Glutamatergic neuron (in vitro differentiated cells): ENCODE measurements at places on chromosomes 4 and X.

DNA sequence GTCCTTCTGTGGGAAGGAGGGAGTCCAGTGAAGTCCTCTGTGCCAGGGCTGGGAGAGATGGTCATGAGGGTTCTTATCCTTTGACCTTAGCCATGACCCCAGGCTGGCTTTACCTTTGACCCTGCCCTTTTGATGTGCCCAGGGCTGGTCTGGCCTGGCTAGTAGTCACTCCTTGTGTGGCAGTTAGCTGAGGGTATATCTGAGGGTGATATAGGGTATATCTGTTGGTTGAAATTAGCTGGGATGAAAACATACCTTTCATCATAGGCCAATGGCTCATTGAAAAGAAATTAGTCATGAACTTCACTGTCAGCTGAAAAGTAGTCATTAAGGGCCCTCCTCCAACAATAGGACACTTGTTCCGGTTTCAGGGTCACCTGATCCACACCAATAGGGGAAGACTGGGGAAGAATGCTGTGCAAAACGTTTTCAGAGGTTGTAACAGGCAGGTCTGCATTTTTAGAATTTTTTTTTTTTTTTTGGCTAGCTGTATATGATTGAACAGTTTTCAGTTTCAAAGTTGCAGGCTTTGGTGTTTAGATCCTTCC, 74.6 kb upstream of the STOX2 start:
- no peak for DNase-seq

GRCh38 chr4:109671350-109671749, 31.9 kb downstream of the CASP6 start:
- no peak for DNase-seq

GRCh38 chr4:10753336-10753735, 68.8 kb upstream of the CLNK start:
- no peak for DNase-seq

DNA sequence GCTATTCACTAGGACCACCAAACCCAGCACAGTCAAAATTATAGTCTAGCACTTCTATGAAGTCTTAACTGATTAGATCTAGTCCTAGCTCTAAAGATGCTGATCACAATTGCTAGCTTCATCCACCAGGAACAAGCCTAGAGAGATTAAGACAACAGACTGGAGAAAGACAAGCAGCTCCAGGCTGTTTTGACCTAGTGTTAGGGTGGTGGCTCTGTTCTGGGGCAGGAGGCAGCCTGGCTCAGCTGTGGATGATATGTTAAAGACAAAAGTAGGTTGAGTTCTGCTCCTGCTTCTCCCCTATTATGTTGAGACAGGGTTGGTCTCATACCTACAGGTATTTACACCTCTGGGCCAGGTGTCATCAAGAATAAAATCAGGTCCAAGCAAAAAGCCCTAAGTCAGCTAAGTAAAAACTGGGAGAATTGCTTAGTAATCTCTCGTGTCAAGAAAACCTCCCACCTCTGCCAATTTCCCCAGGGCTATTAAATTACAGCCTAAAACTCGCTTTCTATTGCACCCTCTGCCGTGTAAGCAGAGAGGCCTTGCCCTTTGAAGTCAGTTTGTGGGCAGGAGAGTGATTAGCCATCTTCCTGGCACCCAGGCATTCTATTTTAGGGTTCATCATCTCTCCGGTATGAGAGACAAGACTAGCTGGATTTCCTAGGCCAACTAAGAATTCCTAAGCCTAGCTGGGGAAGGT, 39.9 kb downstream of the RAB40AL start:
- no peak for DNase-seq

DNA sequence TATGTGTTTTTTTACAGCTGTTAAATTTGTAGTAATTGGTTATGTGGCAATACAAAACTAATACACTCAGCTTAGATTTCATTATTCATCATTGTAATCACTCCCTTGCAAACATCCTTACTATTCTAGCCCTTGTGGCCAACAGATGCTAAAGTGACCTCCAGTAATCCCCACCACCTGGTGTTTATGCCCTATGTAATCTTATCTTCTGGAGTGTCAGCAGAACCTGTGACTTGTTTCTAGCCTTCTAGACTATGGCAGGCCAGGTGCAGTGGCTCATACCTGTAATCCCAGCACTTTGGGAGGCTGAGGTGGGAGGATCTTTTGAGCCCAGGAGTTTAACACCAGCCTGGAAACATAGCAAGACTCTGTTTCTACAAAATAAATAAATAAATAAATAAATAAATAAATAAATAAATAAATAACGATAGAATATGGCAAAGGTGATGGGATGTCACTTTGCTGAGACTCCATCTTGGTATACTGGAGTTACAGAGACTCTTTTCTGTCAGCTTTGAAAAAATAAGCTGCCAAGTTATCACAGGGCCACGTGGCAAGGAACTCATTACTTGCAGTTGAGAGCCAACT, 12.3 kb upstream of the TSR2 start:
- DNase-seq, result no peak

GRCh38 chr4:39664828-39665731, 26.4 kb upstream of the SMIM14 start:
- no peak for DNase-seq

DNA sequence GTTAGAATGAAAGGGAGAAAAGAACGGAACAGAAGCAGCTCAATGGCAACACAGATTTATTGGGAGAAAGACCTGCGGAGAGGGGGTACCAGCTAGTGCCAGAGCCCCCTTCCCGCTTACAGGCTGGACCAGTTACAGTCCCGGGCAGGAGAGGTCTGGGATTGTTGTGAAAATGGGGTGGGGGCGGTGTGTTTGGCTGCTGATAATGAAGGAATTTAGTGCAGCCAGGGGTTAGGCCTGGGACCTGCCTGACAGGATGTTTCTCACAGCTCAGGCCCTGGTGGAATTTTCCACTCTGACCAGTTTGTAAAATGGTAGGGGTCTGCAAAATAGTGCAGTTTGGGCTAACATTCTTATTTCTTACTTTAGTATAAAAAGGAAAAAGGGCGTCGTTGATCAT, 75.4 kb upstream of the SPIN4 start:
- no peak for DNase-seq

DNA sequence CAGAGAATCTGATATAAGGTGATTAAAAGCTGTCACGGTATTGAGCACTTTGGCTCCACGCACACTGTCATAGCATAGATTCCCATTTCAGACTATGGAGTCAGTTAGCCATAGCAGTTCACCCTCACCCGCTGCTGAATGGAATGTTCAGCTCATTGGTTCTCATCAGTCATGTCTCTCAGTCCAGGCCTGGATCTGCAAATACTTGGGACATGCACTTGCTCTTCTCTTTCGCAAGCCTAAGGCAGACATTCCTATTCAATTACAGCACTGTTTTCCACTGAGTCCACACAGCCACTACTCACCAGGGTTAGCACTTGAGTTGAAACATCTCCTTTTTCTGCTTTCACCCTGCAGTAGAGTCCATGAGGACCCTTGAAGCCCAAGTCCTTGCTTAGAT, 30.6 kb upstream of the SCML1 start:
- no peak for DNase-seq

GRCh38 chrX:65587616-65588526, 53.3 kb upstream of the LAS1L start:
- no peak for DNase-seq

- DNase-seq, result no peak
Observed at GRCh38 chrX:23832721-23833120, 49.7 kb downstream of the SAT1 start.

GRCh38 chr4:124903995-124904722, 191.6 kb upstream of the ANKRD50 start:
- no peak for DNase-seq

- DNase-seq, result no peak
Observed at GRCh38 chr4:22264261-22264660, 251.6 kb downstream of the ADGRA3 start.

DNA sequence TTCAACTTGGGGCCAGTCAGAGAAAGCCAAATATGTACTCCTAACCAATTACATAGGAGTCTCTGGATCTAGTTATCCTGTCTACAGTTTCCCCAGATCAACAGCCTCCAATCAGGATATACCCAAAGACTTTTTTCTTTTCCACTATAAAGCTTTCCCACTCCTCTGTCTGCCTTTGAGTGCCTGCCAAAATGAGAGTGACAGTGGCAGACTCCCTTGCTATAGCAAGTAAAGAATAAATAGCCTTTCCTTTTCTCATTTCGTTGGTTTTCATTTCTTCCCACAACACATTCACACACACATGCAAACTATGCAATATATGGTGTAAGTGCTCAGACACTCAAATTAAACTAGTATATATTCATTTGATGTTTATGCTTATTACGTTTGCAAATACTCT, 302.4 kb upstream of the TACR3 start:
- DNase-seq, result no peak

- DNase-seq, result no peak
Observed at GRCh38 chrX:106040861-106041260, 2.3 kb upstream of the SERPINA7 start.

- no peak for DNase-seq
Observed at GRCh38 chr4:85953651-85954018, 406.2 kb downstream of the MAPK10 start.

- DNase-seq, result no peak
Observed at GRCh38 chr4:123478859-123479345, 82.3 kb downstream of the SPRY1 start.

GRCh38 chr4:188552741-188553275, 413.6 kb downstream of the TRIML1 start:
- no peak for DNase-seq

DNA sequence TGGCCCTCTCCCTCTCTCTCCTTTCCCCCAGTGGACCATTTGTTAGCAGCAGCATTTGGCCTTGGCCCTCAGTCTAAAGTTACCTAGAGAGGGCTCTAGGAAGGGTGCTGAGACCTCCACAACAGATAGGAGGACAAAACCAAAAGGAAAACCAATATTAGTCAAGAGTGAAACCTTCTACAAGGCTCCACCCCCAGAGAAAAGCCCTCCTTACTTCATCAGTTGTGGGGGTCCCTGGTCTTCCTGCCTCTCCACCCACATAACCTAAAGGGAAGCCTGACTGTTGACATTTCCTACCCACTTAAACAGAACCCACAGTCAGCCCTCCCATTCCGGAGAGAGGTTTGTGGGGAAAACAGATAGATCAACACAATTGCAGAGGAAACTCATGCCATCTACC, 4.7 kb upstream of the CD40LG start:
- DNase-seq, result no peak

DNA sequence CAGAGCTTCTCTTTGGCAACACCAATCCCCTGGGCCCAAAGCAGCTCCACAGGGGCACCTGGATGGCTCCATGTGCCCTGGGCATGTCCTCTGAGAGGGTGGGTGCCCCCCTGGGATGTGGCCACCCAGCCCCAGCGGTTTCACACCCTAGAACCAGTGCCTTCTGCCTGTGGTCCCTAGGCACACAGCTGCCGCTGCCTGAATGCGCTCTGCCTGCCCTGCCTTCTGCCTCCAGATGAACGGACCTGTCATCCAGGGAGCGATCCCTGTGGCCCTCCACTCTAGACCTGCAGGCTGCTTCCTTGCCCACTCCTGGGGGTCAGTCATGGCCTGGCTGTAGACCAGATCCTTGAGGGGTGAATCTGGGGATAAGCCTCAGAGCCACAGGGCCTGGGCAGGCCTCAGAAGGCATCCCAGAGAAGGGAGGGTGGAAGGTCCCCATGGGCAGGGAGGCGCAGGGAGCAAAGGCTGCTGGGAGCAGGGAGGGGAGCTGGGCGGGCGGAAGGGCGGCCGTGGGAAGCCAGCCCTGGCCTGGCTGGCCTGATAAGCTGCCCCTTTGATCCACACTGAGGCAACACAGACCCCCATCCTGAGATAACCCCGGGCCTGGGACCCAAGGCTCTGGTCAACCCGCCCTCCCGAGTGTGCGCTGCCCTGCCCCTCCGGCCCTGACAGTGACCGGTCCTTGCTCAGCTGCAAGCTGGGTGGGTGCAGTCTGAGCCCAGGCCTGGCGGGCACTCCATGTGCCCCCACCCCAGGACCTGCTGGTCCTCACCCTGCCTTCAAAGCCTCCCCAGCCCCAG, 8.1 kb upstream of the FGFR3 start:
- DNase-seq, result no peak

DNA sequence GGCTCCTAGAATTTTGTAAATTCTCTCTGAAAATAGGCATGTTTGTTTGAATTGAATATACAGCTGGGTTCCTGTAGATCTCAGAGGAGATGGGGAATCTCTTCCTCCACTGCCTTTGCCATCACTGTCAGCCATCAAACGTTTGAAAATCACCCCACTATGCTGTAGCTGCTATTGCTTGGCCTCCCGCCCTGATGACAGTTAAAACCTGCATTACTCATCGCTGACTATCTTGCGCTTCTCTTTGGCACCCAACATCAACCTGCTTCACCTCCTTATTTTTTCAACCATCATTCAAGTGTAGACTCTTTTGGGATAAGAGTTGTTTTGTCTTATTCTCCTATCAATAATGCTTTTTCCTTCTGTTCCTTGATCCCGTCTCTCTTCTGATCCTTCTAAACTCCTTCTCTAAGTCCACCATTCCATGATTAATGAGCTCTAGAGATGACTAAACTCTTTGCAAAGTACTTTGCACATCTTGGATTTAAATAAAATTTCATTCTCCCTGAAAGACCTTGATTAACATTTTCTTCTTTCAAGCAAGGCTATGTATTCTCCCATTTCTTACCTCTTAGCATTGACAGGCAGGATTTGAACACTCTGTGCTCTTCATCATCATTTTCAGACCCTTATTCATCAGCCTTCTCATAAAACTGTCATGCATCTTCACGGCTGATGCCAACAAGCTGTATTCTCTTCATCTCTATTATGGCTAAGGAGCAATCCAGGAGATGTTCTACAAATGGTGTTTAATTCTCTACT, 133.0 kb downstream of the SNCA start:
- no peak for DNase-seq

GRCh38 chr4:26719954-26720552, 136.2 kb downstream of the TBC1D19 start:
- no peak for DNase-seq

DNA sequence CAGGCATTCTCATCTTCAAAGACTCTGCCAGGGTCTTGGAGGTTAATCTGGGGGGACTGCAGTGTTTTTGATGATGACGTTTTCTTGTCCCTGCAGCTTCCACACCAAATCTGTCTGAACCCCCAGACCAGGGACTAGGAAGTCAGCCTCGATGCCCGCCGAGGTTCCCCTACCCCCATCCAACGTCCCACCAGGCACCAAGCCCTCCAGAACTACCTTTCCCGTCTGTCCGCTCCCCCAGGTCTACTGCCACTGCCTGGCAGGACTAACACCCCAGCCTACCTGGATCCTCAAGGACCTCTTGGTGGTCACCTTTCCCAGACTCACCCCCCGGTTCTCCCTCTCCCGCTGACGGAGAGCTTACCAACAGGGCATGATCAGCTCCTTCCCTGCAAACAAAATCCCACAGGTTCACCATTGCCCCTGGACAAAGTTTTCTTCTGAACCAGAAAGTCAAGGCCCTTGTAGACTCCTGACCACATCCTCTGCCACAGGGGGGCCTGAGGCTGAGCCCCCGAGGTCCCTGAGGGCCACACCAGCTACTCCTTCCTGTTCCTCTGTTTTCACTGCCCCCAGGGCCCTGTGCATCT, 40.9 kb downstream of the HMX1 start:
- DNase-seq, result no peak
